Cortex of kidney (tissue), 1 donor: ENCODE measurements at places on chromosomes 12 and 14.

DNA sequence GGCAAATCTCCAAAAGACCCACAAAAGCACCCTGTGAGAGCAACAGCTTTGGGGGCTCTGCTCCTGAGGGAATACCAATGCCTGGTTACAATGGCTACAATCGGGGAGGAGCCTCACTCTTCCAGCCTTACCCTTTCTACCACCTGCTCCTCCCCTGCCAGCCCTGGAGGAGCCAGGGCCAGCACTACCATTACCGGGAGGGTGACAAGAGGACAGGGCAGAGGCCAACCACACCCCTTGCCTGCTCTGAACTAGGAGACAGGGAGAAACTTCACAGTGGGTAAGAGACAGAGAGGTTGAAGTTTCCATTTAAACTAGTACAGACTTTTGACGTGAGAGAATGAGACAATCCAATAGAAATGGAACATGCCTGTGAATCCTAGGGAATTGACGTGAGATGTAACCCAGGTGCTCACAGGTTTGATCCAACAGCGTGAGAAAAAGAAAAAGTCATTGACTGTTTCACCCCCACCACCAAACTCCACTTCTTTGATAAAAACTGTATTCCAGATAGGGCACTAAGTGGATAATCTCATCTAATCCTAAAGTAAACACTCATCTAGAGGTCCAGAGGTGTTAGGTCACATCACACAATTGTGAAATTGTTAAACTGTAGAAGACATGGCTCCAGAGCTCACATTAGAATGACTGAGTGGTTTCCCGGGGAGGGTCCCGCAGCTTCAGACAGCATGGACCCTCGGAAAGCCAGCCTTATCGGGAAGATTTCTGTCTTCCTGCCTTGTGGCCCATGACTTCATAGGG, 8.4 kb upstream of the TC2N start:
- DNase-seq = no peak

DNA sequence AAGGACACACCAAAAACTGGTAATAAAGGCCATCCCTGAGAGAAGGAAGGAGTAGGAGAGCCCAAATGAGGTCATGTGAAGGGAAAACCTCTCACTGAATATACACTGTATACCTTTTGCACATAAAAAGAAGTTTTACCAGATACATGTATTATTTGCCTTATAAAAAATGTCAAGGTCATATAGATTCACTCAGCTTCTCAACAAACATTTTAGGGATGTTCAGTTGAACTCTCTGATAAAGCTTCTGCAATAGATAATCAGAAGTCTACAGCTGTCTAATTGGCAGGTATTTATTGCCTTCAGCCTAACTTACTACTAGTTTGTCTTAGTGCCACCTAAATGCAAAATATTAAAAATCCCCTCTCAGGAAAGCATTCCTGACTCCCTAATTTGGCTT, 8.7 kb downstream of the SLC11A2 start:
- no peak for DNase-seq

DNA sequence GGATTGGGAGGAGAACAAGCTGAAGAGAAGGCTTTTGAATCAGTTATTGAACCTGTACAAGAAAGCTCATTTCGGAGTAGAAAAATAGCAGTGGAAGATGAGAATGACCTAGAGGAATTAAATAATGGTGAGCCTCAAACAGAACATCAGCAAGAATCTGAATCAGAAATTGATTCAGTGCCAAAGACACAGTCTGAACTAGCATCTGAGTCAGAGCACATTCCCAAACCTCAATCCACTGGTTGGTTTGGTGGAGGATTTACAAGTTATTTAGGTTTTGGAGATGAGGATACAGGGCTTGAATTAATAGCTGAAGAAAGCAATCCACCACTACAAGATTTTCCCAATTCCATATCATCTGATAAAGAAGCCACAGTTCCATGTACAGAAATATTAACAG, 13.5 kb downstream of the MIA2 start:
- DNase-seq = no peak

- no peak for DNase-seq
Measured at GRCh38 chr14:29906256-29906870, 21.3 kb downstream of the PRKD1 start.

DNA sequence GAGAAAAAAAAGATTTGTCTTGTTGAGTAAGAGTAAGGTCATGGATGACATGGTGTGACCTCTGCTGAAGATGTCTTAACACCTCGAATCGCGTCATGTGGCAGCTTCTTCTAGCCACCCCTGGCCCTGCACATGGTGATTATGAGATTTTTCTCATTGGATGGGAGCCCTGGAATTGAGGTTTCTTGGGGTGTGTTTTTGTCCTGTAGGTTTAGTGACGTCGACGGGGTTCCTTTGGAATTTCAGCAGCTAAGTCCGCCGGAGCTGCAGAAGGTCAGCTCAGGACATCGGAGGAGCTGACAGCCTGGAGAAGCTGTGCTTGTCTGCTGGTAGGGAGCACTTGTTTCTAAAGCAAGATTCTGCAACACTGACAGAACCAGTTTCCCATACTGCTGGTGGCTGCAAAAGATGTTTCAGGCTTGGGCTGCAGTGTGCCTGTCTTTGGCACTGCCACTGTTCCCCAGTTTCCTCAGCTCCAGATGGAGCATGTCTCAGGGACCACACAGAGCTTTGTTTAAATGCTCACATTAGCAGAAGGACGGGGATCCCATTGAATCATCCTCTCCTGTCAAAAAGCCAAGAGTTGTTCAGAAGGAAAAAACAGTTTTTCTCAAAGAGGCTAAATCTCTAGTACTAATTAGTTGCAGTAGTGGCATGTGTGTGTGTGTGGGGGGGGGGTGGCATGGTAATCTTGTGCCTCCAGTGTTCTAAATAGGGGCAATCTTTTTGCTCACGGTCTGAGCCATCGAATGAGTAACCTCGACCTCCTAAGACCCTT, 5.2 kb upstream of the FOS start:
- DNase-seq = no peak

DNA sequence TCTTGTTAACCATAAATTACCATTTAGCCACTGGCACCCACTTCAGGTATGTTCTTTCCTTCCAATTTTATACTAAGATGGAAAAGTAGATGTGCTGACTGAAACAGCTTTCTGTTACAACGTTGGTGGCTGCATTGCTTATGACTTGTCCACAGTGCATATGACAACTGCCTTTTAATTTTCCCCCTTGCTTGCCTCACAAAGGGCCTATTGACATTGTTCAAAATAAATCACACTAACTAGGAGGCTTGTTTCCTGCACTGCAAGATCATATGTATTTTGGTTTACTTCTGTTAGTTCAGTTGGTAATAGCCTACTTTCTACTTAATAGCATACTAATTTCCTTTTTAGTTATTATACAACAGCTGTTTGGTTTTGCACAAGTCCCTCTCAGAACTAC, 55.4 kb downstream of the SCAF11 start:
- DNase-seq = no peak

DNA sequence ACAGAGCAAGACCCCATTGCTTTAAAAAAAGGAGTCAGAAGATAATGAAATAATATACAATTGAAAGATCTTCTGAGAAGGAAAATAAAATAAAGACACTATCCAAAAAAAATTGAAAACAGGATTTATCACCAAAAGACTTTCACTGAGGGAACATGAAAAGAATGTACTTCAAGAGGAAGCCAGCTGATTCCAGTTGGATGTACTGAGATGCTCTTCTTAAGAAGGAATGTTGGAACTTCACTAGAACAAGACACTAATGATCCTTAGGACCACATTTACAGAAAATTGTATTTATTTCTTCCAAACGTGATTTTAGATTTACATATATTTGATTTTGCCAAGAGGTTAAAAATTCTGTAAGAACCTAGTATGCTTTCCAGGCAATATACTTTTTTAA, 65.6 kb upstream of the CNOT2 start:
- no peak for DNase-seq

- no peak for DNase-seq
Measured at GRCh38 chr14:54189748-54190354, 207.0 kb upstream of the CDKN3 start.

GRCh38 chr14:47020500-47020899, 368.9 kb upstream of the RPL10L start:
- no peak for DNase-seq

DNA sequence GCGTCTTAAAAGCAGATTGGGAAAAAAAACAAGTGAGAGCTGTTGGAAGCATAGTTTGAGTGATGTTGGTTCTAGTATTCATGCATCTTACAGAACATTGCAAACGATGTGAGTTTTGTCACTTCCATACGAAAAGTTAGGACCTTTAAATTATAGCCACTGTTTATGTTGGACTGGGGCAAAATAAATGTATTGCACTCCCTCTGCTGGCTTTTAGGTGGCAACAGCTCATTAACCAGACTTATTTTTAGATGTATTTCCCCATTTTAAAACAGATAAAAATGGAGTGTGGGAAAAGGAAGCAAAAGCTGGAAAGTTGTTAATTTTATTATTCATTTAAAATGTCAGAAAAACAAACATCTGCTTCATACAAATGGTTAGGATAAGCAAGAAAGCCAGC, 111.9 kb downstream of the LGR5 start:
- no peak for DNase-seq

DNA sequence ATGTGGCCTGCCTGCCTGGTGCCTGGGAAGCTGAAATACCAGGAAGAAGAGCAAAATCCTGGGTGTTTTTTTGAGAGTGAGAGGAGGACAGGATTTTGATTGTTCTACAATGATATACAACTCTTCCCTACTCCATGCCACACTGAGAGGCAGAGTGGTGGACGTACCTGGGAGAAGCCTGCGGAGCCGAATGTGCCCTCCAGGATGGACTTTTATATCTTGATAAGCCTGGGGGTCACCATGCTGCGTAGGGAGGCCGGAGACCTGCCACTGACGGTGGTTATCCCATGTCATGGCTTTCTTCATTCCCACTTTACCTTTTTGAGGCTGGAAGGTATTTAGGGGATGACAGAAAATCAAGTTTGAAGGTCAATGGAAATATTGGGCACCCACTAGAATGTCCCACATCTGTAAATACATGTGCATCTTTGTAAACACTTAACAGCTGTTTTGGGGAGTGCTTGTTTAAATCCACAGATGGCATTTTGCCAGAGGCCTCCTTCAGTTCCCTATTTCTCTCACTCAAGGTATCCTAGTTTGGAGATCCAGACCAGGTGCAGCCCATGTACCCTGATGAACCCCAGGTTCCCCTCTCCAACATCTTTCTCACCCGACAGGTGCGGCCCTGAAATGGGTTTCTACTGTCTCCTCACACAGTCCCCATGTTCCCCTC, 1.1 kb upstream of the GLT1D1 start:
- DNase-seq = no peak

- DNase-seq = no peak
Measured at GRCh38 chr14:88311780-88312179, 11.3 kb downstream of the KCNK10 start.

GRCh38 chr12:60977966-60978365, 1282.2 kb upstream of the USP15 start:
- no peak for DNase-seq

GRCh38 chr14:103230658-103231334, 103.2 kb upstream of the EIF5 start:
- no peak for DNase-seq

GRCh38 chr14:67359775-67360469, at the start of the genes ATP6V1D and EIF2S1:
Gene ATP6V1D, minus strand, starts transcription at chr14:67359804. Its CDS starts 106 bp downstream, at chr14:67359698.
Gene EIF2S1, plus strand, starts transcription at chr14:67360328. Its CDS starts 4,440 bp downstream, at chr14:67364768.
- peak; percentile 97 for DNase-seq

DNA sequence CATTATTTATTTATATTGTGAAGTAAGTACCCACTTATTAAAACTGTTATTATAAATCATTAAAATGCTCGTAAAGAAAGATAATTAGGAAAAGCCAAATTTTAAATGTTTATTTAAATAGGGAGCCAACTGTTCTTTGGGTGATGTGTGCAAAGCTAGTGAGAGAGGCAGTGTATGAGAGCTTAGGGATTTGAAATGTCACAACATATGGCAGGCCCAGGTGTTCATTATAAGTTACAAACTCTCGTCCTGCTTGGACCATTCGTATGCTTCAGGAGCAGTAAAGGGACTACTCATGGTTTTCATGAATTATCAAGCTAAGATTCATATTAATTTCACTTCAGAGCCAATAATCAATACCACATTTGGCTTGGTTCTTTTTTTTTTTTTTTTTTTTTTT, 154.5 kb downstream of the TGFB3 start:
- no peak for DNase-seq

DNA sequence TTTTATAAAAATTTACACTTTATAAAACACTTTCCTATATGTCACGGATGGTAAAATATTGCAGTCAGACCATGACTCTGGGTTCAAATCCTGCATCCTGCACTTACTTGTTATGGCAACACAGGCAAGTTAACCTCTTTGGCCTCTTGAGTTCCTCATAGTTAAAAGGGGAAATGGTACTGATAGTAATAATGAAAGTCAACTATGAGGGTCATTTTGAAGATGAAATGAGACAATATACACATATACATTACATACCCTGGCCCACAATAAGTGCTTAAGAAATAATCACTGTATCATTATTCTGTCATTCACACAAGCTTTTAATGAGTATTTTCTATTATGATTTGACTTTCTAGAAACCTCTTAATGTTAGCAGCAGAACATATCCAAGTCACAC, 64.4 kb downstream of the C12orf42 start:
- DNase-seq = no peak
